ENCODE measurements at places on chromosomes 3 and 15.

DNA sequence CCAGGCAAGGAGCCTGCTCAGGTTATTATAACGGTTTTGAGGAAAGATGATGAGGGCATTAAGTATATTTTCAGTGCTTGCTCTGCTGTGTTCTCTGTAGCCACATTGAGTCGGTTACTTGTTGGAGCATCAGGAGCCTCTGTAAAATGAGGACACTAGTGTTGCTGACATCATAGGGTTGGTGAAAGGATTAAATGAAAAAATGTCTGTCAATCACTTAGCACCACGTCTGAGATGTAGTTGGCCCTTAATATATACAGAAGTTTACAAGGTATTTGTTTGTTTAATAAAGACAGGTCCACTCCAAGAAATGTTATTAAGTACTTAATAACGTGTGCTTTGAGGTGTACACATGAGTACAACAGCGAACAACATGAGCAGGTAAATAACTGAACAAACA lies 735 bp upstream of the SLC25A26 start:
- no peak for DNase-seq

DNA sequence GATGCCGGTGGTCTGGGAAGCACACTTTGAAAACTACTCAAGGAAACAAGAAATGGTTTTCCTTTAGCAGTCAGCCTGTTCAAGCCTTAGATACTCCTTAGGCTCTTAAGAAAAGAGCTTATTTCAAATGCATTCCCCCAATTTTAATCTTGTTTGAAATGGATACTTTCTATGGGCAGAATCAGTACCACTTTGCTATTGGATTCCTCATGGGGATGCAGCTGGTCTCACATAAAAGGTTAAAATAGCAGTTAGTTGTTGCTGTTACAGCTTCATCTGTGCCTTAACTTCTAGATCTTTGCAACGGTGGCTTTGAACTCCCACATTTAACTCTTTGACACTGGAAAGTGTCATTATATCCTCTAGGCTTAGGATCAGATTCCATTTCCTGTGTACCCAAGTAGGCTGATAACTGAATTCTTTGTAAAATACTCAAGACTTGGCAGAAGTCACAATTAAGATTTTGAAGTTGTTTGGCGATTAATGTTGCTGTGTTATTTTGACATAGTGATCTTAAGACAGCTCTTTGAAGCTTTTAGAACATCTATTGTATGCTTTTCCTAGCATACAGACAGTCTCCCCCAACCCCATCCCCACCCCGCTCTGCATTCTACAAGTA lies 2.2 kb downstream of the THBS1 start:
- DNase-seq: no peak

- no peak for DNase-seq
Observed at GRCh38 chr15:27196691-27197090, 225.7 kb downstream of the GABRG3 start.

- no peak for DNase-seq
Observed at GRCh38 chr3:195259154-195259474, 11.8 kb downstream of the XXYLT1 start.

Measured in stimulated activated CD8-positive, alpha-beta memory T cell treated with anti-CD3 and anti-CD28 coated beads, Interleukin-4, amount 100 ng/mL, for 4 hours (primary cell).